Stimulated activated CD4-positive, alpha-beta T cell treated with anti-CD3 and anti-CD28 coated beads, Interleukin-4, amount 100 ng/mL, for 4 hours (primary cell): ENCODE measurements at places on chromosomes 16 and 17.

GRCh38 chr17:77445760-77446532, 305.2 kb downstream of the SEC14L1 start:
- DNase-seq: no peak

- no peak for DNase-seq
Measured at GRCh38 chr16:9429646-9430330, 338.3 kb downstream of the HAPSTR1 start.

DNA sequence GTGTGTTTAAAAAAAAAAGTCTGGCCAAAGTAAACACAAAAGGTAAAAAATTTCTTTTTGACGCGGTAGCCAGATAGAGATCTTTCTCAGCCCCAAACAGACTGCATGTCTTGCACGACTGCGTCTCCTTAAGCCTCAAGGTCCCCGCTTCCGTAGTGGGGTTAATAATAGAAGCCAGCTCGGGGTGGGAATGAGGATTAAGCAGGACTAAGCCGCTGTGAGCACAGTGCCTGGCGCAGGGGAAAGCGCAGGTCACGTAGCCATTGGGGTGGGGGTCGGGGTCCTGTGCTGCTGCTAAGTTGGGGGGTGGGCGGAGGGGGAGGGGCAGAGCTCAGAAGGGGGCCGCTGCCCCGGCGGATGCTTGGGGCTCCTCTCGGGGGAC, 521 bp downstream of the GGA2 start:
- DNase-seq: no peak

GRCh38 chr17:73348829-73349095, 37.0 kb upstream of the CDC42EP4 start:
- DNase-seq: no peak

GRCh38 chr16:66692341-66692740, 4.2 kb downstream of the CMTM4 start:
- no peak for DNase-seq

- DNase-seq: no peak
Measured at GRCh38 chr16:68378436-68379415, 67.9 kb downstream of the PRMT7 start.

DNA sequence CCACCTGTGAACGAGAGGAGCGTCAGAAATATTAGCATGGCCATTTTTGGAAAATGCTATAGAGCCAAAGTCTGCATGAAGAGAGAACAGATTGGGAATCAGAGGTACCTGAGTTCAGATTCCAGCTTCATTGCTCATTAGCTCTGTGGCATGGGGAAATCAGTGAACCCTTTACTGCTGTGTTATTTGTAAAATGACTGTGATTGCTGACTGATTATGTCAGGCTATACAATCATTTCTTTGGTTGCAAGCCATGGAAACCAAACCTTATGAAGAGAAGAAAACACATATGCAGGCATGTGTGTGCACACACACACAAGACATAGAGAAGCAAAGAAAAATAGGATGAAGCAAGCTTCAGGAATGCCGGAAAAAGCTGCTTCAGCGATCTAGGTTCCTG, 101.4 kb upstream of the HSBP1 start:
- DNase-seq: no peak

DNA sequence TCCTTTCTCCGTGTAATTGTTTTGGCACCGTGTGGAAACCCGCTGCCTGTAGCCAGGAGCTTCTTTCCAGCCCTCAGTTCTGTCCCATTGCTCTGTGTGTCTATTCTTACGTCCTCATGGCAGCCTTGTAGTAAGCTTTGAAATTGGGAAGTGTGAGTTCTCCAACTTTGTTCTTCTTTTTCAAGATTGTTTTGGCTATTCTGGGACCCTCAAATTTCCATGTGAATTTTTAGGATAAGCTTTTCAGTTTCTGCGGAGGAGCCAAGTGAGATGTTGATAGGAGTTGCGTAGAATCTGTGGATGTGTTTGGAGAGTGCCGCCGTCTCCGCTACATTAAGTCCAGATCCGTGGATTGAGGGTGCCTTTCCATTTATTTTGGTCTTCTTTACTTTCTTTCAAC, 15.2 kb downstream of the CHMP6 start:
- DNase-seq: no peak

DNA sequence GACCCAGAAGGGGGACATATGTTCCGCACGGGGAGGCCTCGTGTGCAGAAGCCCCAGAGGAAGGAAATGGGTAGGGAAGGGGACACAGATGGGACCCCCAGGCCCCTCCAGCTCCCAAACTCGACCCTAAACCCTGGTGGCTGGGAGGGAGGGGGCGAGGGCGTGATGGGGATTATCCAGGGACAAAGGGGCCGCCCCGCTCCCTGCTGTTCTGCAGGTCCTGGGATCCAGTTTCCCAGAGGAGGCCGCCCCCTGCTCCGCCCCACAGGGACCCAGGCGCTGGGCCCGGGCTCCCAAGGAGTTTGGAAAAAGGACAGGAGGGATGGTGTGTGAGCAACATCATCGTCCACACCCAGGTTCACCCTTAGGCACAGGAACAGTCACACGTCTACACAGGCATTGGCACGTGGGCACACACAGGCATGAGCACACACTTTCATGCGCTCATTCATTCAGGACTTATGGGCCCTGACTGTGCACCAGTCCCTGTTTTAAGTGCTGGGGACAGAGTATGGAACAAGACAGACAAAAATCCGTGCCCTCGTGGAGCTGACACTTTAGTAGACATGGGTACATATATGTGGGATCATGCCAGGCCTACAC, 12.8 kb upstream of the FBXL19 start:
- no peak for DNase-seq

GRCh38 chr16:75267631-75268264, 16.3 kb upstream of the BCAR1 start:
- no peak for DNase-seq

DNA sequence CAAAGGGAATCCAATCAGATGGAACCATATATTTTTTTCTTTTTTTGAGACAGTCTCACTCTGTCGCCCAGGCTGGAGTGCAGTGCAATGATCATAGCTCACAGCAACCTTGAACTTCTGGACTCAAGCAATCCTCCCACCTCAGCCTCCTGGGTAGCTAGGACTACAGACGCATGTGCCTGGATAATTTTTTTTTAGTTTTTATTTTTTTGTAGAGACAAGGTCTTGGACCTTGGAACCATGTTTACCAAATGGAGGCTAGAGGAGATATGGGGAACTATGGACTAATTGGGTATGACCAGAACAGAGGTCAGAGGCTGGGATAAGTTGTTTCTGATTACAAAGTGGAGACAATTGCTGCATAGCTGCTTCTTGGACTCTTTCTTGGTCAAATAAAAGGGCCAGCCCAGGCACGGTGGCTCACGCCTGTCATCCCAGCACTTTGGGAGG, 41.2 kb upstream of the ADCY9 start:
- DNase-seq: no peak

DNA sequence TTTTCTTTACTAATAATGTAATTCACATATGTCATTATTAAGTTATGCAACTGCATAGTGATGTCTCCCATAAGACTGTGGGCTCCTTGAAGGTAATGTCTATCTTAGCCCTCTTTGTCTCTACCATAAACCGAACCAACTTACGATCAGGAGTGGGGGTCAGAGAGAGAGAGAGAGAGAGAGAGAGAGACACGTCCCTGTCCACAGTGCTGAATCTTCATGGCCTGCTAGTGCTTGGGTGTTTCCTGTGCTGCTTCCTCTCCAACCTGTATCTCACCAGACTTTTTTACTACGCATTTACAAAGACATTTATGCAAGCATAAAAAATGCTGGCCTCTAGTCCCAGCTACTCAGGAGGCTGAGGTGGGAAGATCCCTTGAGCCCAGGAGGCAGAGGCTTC, 52.2 kb upstream of the HAPSTR1 start:
- no peak for DNase-seq

- DNase-seq: no peak
Measured at GRCh38 chr17:81683208-81683583, 401 bp downstream of the ARL16 start.

- DNase-seq: no peak
Measured at GRCh38 chr17:74448756-74449155, 16.9 kb downstream of the GPRC5C start.

- no peak for DNase-seq
Measured at GRCh38 chr17:64657610-64658125, 4.4 kb downstream of the SMURF2 start.

GRCh38 chr17:59766491-59766890, 59.0 kb downstream of the VMP1 start:
- DNase-seq: no peak

DNA sequence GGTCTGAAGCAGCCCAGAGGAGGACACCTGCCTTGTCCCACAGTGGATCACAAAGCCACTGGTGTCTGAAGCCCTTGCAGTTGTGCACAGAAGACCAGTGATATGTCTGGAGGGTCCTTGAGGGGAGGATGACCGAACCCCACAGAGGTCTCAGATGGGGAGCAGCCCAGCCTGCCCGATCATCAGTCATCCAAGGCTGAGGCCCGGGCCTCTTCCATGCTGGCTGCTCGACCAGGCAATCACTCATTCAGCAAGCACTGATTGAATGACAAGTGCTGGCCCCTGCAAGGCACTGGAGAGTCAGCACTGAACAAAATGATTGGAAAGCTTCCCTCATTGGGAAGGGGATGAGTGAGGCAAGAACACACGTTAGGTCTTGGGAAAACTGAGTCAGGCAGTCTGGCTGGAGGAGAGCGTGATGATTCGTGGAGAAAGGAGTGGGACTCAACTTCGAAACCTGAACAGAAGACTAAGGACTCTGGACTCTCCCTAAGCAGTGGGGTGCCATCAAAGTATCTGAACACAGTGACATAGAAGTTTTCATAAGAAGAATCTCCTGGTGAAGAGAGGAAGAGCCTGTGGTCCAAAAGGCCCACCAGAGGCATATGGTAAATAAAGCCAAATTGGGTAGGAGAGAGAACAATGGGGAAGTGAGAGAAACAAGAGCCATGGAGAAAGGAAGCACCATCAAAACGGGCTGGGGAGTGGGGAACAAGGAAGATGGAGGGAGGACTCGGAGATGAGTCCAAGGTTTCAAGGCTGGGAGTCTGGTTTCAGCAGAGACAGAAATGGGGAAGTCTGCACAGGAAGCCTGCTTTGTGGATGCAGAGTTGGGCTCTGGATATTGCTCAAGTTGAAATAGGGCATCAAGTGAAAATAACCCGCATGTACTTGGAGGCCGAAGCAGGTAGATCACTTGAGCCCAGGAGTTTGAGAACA, 10.2 kb downstream of the PIK3R5 start:
- no peak for DNase-seq

DNA sequence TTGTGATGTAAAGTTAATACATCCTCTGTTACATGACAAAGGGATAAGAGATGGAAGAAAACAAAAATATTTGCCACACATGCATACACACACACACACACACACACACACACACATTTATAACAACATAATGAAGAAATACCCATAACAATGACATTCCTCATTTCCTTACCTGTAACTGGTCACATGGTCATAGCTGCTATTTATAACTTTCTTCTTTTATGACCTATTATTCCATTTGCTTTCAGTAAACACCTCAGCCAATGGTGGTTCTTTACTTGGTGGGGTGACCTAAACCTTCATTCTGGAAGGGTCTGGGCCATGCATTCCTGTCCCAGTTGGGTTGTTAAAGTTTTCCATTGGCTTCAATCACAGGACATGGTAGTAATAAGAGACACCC, 5.3 kb downstream of the MT2A start:
- DNase-seq: no peak

GRCh38 chr16:52404546-52404945, 142.4 kb downstream of the TOX3 start:
- DNase-seq: no peak

- no peak for DNase-seq
Measured at GRCh38 chr16:53689636-53690035, 14.0 kb downstream of the RPGRIP1L start.

DNA sequence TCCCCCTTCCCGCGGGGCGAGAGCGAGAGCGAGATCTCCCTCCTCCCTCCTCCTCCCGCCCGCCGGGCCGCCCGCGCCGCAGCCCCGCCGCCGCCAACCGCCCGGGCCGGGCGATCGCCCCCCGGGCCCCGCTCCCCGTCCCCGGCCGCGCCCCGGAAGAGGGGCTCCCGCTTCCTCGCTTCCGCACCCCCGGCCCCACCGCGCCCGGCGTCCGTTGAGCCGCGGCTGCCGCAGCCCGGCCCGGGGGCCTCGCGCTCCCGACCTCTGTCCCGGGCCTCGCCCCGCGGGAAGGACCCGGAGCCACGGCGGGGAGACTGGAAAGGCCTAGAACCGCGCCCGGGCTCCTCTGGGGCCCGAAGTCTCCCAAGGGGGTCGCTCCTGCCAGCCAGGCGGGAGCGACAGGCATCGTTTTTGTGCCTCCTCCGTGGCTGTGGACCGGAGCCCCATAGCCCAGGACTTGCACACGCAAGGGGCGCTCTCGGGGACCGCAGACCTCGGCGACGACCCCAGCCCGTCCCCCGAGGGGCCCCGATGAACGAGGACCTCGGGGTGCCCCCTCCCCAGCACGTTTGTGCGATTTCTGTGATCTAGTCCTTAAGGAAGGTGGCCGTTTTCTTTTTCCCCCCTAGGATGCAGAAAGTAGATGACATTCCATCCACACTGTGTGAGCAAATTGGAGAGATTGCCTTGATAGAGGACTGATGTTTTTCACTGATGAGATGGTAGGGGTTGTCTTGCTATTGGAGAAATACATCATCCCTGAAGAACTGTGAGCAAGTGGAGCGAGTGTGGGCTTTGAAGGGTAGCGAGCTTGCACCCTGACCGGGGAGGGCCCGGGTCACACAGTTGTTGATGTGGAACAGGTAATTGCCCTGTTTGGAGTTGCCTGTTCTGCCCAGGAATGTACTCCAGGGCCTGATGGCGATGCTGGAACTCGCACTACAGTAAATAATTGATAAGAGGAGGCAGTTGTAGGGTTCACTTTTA, 611 bp downstream of the BANP start:
- no peak for DNase-seq

DNA sequence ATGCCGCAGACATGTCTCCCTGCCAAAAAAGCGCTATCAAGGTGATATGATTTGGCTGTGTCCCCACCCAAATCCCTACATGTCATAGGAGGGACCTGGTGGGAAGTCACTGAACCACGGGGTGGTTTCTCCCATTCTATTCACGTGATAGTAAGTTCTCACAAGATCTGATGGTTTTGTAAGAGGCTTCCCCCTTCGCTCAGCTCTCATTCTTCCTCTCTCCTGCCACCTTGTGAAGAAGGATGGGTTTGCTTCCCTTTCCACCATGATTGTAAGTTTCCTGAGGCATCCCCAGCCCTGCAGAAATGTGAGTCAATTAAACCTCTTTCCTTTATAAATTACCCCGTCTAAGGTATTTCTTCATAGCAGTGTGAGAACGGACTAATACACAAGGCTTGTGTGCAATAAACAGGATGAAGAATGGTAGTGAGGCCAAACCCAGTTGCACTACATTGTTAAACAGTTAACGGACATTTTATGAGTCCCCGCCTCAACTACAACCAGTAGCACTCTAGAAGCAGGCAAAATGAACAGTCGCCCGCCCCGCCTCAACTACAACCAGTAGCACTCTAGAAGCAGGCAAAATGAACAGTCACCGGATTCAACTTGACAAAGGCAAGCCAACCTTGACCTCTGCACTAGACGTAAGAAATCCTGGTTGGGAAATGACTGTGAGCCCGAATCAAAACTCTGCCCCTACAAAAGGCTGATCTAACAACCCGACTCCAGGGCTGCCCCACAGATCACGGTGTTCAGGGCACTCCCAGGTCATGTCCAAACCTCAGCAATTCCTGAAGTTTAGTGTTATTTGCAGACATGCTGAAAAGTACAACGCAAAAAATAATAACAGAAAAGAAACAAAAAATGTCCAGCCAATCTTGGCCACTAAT, 26.3 kb downstream of the VPS53 start:
- no peak for DNase-seq
